Neural crest cell (in vitro differentiated cells): ENCODE measurements at places on chromosomes 13 and 19.

GRCh38 chr13:112980434-112980833 lies 11.4 kb downstream of the MCF2L start:
- DNase-seq = no peak

GRCh38 chr19:2089001-2089711 lies 7.0 kb downstream of the MOB3A start:
- DNase-seq = no peak

DNA sequence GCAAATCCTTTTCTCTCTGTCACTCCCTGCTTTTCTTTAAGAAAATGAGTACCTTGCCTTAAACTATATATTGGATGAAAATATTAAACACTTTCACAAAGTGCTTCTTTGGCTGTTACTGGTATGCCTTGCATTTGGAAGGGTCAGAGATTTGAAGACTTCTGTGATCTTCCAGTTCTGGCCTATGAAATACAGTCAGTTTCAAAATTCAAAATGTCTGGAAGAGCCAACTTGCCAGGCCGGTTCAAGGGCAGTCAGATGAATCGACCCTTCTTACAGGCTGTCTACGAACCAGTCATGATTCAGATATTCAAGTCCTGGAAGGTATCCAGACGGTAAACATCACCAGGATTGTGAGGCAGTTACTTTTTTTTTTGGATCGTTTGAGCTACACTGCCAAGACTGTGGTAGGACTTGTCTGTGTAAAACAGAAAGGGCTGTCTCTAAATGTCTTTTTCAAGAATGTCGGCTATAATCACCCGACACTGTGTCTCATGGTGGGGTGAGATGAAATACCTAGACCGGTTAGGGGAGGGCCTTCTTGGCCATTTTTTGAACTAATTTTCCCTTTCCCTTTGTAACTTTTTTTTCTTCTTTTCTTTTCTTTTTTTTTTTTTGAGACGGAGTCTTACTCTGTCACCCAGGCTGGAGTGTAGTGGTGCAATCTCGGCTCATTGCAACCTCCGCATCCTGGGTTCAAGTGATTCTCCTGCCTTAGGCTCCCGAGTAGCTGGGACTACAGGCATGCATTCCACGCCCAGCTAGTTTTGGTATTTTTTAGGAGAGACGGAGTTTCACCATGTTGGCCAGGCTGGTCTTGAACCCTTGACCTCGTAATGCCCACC lies 11.2 kb downstream of the ACTN4 start:
- no peak for DNase-seq

DNA sequence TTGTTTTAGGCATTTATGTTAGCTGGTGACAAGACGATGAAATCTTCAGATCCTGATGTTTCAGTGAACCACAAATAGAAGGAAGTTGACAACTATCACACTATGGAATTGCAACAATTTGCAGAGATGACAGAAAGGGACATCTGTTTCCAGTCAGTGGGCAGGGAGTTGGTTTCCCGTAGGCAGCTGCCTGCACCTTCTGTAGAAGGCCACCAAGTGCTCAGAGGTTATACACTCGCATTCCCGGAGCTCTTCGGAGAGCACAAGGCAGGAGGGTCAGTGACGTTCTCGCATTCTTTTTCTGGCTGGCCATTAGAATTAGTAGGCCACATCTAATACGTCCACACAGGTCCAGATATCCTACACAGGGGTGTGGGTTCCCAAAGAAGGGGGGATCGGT lies 129.4 kb downstream of the SHISA2 start:
- DNase-seq = no peak

- DNase-seq = no peak
Measured at GRCh38 chr13:111938741-111939665, 127.9 kb upstream of the SOX1 start.

GRCh38 chr13:95463531-95463930 lies 89.0 kb upstream of the CLDN10 start:
- DNase-seq = no peak

- no peak for DNase-seq
Measured at GRCh38 chr13:68667863-68668262, 1437.7 kb upstream of the PCDH9 start.

- no peak for DNase-seq
Measured at GRCh38 chr19:32646556-32646955, 28.4 kb downstream of the ANKRD27 start.

- DNase-seq = no peak
Measured at GRCh38 chr19:33171222-33171795, 22.8 kb upstream of the LRP3 start.

- DNase-seq = no peak
Measured at GRCh38 chr13:50676602-50677001, 166.9 kb downstream of the DLEU7 start.
